Iris pigment epithelial cell (primary cell): ENCODE measurements at places on chromosomes 5 and 9.
A peak's percentile ranks its signal among the peaks of the same experiment; 100 is the strongest.

GRCh38 chr9:16864649-16865434, 5.6 kb downstream of the BNC2 start:
- peak; percentile 59 for DNase-seq

DNA sequence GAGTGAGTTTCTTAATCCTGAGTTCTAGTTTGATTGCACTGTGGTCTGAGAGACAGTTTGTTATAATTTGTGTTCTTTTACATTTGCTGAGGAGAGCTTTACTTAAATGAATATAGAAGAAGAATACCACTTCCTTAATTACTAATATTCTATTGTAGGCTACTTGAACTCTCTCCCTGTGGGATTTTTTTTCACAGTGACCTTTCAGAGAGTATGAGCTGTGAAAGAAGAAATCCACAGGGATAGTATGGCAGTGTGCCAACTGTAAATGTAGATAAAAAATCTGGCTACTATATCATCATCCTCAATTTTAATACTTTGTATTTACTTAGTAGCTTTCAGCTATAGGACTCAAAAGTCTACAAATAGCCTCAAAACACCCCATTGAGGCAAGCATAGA, 67.3 kb downstream of the COMMD10 start:
- DNase-seq: no peak

DNA sequence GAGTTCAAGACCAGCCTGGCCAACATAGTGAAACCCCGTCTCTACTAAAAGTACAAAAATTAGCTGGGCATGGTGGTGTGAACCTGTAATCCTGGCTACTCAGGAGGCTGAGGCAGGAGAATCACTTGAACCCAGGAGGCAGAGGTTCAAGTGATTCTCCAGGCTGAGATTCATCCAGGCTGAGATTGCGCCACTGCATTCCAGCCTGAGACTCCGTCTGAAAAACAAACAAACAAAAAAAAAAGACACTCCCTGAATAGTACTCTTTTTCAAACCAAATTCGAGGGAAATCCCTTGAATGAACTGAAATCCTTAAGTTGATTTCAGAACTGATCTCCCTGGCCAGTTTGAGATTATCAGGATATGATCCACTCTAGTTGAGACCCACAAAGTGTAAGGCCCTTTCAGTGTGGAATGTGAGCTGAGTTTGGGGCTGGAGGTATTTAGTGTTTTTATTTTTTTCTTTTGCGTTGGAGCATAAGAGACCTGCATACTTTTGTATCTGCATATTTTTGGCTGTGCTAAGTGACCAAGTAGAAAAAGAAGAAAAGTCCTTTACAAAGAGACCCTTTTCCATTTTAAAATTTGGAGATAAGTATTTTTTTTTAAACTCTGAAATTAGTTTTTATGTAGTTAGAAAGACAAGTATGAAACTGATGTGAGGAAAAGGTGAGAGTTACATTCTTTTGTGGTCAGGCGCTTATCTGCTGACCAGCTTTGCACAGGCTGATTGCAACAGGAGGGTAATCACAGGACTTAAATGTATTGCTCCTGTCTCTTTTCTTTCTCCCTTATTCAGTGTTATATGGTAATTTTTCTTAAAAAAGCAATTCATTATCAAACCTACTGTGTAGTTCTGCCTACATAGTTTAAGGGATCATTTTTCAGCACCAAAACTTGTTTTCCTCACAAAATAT, 42.9 kb downstream of the TMEFF1 start:
- DNase-seq: peak; percentile 65

DNA sequence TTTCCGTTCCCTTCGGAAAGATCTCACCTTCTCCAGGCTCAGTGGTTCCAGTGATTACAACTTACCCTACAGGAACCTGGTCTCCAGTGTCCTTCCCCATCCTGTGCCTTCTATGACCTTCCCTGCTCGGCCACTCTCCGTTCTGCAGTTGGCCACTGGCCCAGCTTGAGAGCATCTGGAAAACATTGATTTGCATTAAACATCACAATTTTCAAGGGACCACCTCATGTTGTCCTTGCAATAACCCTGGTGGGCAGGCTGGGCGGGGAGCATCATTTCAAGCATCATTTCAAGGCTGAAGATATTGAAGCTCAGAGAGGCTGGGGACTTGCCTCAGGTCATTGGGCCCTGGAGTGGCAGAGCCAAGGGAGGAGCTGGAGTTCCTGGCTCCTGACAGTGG, 177.4 kb downstream of the SEC61B start:
- no peak for DNase-seq

DNA sequence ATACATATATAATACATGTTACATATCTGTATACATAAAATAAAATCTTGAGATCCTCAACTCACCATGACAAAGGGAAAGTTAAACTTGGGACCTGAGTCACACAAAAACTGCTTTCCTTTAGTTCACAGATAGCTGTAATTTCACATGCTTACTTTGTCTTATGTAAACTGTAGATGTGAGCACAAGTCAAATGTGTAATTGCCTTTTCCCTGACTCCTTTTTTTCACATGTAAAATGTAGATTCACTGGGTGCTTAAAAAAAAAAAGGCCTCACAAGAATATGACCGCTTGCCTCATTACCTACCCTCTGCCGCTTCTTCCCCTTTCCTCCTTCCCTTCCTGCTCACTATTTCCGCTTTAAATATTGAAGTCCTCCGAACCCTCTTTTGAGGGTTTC, 21.9 kb upstream of the FAM169A start:
- DNase-seq: no peak

DNA sequence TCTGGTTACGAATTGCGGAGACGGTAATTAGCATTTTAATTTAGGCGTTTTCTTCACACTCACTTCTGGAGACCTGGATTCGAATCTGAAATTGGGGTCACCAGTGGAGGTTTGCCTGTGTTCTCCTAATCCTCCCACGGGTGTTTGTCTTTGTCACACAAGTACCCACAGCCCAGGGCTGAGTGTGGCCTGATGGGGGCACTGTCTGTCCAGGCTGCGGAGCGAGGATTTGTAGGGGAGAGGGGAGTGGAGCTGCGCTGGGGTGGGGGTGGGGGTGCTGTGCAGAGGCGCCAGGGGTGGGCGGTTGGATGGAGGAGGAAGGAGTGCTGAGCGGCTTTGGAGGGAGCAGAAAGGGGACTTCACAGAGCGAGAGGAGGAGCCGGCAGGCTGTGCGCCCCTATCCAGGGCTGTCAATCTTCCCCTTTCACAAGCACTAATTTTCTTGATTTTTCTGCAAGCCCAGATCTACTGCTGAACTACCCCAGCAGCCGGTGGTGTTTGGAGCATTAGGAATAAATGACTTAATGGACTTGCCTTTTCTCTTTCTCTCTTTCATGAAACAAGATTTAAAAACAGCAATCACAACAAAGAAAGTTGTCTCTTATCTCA, 53.1 kb downstream of the TSPAN17 start:
- peak; percentile 12 for DNase-seq

DNA sequence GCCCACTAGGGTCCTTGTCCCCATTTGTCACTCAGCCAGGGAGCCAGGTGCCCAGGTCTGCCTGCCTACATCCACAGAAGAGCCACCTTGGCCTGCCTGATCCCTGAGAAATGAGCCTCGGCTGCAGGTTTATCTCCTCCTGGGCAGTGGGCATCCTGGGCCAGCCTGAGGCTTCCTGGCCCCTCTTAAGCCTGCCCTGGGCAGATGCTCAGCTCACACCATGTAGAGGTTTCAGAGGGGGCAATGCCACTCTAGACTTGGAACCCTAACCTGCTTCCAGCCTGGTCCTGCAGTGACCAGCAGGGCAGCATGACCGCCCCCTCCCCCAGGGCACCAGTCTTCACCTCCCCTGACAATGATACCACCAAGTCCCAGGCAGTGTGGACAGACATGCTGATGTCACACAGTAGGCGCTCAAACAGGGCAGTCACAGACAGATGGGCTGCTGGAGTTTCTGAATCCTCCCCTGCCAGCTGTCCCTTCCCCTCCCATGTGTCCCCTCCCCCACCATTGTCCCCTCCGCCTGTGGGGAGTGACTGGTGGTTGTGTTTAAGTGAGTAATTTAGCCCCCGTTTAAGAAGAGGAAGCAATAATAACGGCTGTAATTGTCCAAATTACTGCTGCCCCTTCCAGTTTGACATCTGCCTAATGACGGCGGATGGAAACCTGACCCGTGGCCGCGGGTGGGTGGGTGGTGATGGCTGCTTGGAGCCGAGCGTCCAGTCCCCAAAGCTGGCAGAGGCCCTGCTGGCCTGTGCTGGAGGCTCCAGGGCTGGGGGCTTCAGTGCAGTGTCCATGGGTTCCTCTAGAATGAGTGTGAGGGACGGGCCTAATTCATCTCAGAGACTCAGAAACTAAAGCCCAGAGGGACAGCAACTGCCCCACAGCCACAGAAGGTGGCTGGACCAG, 147.7 kb downstream of the BARX1 start:
- no peak for DNase-seq

GRCh38 chr5:45694971-45695803, 993 bp downstream of the HCN1 start:
- no peak for DNase-seq

GRCh38 chr5:132473019-132473531, 17.5 kb downstream of the IRF1 start:
- DNase-seq: no peak

GRCh38 chr5:108421713-108422112, 39.8 kb upstream of the FBXL17 start:
- DNase-seq: peak; percentile 10

DNA sequence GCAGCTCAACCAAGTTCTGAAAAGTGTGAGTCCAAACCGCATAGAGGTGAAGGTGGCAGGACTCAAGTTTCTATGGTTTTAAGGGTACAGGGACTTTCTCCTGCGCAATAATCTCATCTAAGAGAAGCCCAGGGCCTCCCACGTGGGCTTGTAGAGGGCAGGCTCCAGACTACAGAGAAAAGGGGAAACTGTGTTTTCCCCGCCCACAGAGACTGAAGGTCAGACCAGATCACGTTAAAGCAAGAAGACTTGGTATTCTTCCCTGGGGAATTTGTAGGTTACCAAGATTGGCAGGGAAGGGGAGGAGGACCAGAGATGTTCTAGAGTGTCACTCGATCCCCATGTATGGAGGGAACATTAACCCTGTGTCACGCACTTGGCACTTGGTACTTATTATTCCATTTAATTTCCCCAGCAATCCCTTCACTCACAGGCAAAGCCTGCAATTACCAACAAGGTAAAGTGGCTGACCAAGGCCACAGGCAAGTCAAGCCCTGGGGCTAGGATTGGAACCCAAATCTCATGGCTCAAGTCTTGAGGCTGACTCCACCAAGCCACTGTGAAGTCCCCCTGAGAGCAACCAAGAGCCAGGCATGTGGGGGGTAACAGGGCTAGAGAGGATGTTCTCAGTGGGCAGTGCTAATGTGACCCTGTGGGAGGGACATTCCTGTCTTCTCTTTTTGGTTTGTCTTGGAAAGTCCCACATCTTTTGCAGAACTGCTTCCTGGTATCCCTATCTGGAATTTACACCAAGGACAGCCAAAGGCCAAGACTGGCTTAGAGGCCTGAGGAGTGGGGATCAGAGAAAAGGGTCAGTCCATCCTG, 18.3 kb upstream of the NEK6 start:
- DNase-seq: no peak

- DNase-seq: peak; percentile 69
These were observed 18.3 kb upstream of the NDST1 start for GRCh38 chr5:150489360-150490295.

GRCh38 chr5:78016863-78017529, 240.9 kb upstream of the TBCA start:
- DNase-seq: no peak

DNA sequence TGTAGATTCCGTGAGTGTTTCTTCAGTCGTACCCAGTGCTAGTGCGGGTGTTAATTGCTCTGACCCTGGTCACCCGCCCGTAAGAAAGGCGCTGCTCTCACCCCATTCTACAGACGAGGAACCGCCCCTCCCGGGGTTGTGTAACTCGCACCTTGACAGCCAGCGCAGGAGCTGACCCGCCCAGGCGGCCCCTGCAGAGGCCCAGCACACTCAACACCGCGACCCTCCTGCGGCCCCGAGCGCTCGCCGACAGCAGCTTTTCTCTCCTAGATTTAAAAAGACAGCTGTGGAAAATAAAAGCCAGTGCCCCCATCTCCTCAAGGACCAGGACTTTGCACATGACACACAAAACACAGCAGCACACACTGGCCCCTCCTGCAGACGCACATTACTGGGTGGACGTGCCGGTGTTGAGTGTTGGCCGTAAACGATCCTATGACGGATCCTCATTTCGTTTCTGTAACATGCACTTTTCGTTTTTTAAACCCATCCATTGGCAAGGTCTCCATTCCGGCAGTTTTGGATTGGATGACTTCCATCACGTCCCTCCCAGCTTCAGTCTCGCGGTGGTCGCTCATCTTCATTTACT, 22.9 kb downstream of the OR2V2 start:
- DNase-seq: no peak

- DNase-seq: no peak
These were observed 95.3 kb downstream of the PRELID2 start for GRCh38 chr5:145739843-145740242.

DNA sequence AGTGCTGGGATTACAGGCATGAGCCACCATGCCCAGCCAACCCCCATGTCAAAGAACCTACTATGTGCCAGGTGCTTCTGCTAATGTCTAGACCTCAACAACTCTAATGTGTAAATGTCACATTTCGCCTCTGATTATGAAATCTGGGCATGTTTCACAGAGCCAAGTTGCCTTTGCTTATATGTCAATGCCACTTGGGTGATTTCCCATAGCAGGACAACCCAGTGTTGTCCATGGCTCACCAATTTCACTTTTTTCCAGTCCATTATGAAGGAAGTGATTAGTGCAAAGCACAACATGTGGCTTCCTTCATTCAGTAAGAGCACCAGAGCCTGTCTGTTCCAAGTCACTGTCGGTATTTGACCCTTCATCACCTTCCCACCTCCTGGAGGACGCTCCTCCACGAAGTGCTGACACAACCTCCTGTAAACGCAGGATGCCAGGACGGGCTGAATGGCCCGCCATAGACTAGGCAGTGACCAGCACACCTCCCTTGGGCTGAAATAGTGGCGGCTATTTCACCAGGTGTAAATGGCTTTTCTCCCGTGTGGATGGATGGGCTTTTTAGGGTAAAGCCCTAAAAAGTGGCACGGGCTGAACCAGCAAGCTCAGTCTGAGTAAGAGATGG, 962 bp upstream of the PKN3 start:
- no peak for DNase-seq

GRCh38 chr9:127541865-127542264, 70.2 kb upstream of the STXBP1 start:
- DNase-seq: no peak

- DNase-seq: no peak
These were observed 120.3 kb upstream of the LHFPL2 start for GRCh38 chr5:78768781-78769380.

GRCh38 chr5:178439493-178440180, 150.6 kb downstream of the COL23A1 start:
- DNase-seq: no peak

GRCh38 chr5:66897356-66897755, 299.2 kb downstream of the CD180 start:
- no peak for DNase-seq

- no peak for DNase-seq
These were observed 569.6 kb upstream of the BRINP1 start for GRCh38 chr9:119938871-119939270.

GRCh38 chr9:79973627-79974026, 401.9 kb downstream of the TLE4 start:
- no peak for DNase-seq
